ENCODE measurements at places on chromosomes 7 and 10. TPM values are rescaled to one million over a fixed set of nuclear protein-coding genes. Genes with fewer than 3 reads are reported as not detected.

GRCh38 chr10:117782276-117782675 lies 239.7 kb downstream of the EMX2 start:
- no peaks in the 10 kb centered on the region for H3K36me3 ChIP-seq
- no peak overlapping the region for H3K27ac ChIP-seq
- H3K4me1 ChIP-seq: no peaks in the 10 kb centered on the region

Gene TLX1
- total RNA-seq: 1.7 TPM

Gene TLL2
- total RNA-seq: 0.39 TPM

- no peaks in the 10 kb centered on the region for H3K27me3 ChIP-seq
- DNase-seq: no peak
- H3K4me1 ChIP-seq: peaks cover 14% of the 10 kb centered on the region
- H3K27ac ChIP-seq: no peak overlapping the region
Observed at GRCh38 chr10:68899186-68899745, 1.8 kb upstream of the DDX50 start.

GRCh38 chr10:132332433-132332754 lies 401 bp downstream of the LRRC27 start:
- no peaks in the 10 kb centered on the region for H3K27me3 ChIP-seq
- DNase-seq: no peak
- peaks cover 33% of the 10 kb centered on the region for H3K4me1 ChIP-seq
- H3K4me3 ChIP-seq: peak overlapping the region; percentile 87
- H3K36me3 ChIP-seq: no peaks in the 10 kb centered on the region
- peak overlapping the region; percentile 64 for H3K27ac ChIP-seq

Gene GBX1
- total RNA-seq: 2.9 TPM

- no peaks in the 10 kb centered on the region for H3K36me3 ChIP-seq
- H3K27me3 ChIP-seq: no peaks in the 10 kb centered on the region
- H3K4me3 ChIP-seq: no peak overlapping the region
Observed at GRCh38 chr10:129939416-129940275, 24.4 kb downstream of the EBF3 start.

- H3K4me1 ChIP-seq: peaks cover 4% of the 10 kb centered on the region
- no peak overlapping the region for H3K4me3 ChIP-seq
- H3K36me3 ChIP-seq: no peaks in the 10 kb centered on the region
- H3K27me3 ChIP-seq: no peaks in the 10 kb centered on the region
Observed at GRCh38 chr10:1029838-1030237, 4.2 kb upstream of the IDI2 start.

DNA sequence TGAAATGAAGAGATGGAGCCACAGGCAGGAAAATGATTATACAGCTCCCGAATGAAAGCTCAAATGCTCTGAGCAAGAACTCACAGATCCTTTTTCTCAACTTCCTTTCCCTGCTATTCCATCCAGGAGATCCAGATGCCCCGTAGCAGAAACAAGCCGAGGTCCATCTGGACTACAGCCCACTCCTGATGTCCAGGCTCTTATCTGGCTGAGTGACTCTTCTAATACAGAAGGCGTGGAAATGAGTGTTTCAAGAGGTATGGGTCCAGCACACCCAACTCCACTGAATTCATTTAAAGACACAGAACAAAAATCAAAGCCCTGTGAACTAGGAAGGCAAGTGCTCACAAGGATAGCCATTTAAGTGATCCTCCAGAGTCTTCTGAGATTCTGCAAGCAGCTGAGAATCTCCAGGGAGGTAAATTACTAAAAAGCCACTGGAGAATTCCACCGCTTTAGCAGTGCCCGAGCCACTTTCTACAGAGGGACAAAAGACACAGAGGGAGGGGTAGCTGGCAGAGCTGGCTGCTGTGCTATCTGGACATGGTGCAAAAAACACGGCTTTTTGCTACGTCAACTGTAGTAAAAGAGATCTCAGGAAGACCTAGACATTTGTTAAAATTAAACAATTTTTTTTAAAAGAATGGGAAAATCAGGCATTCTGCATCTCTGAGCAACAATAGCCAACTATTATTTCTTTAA lies 24.5 kb downstream of the FAM171A1 start:
- H3K4me3 ChIP-seq: no peak overlapping the region
- H3K27me3 ChIP-seq: no peaks in the 10 kb centered on the region
- DNase-seq: no peak

Gene AFAP1L2
- total RNA-seq: 6.9 TPM

Gene ANKRD7
- total RNA-seq: 503 TPM

Gene NME8
- total RNA-seq: 5.8 TPM

DNA sequence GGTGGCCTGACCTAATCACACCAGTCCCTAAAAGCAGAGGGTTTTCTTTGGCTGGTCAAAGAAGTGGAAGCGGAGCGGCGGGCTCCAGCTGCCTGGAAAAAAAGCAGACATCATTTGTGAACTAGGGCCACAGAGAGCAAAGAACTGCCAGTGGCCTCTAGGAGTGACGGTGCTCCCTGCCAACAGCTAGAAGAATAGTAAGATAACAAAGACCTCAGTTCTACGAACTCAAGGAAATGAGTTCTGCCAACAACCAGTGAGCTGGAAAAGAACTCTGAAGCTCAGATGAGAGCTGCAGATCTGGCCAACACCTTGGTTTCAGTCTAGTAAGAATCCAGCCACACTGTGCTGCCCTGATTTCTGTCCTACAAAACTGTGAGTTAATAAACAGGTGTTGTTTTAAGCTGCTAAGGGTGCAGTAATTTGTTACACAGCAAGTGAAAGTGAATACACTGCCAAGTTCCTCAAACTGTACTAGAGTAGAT lies 178.0 kb downstream of the SRPK2 start:
- no peak overlapping the region for H3K4me3 ChIP-seq
- no peaks in the 10 kb centered on the region for H3K27me3 ChIP-seq
- peak; percentile 62 for DNase-seq
- H3K27ac ChIP-seq: no peak overlapping the region
- peaks cover 13% of the 10 kb centered on the region for H3K4me1 ChIP-seq

- peaks cover 8% of the 10 kb centered on the region for H3K4me1 ChIP-seq
- peak overlapping the region; percentile 84 for H3K27ac ChIP-seq
- H3K4me3 ChIP-seq: peak overlapping the region; percentile 80
- H3K36me3 ChIP-seq: no peaks in the 10 kb centered on the region
- H3K27me3 ChIP-seq: no peaks in the 10 kb centered on the region
- peak; percentile 66 for DNase-seq
Observed at GRCh38 chr10:34813626-34814222, 1.4 kb downstream of the PARD3 start.

Gene SGCE
- 142 TPM for total RNA-seq

Gene WEE2
- total RNA-seq: 1.4 TPM

DNA sequence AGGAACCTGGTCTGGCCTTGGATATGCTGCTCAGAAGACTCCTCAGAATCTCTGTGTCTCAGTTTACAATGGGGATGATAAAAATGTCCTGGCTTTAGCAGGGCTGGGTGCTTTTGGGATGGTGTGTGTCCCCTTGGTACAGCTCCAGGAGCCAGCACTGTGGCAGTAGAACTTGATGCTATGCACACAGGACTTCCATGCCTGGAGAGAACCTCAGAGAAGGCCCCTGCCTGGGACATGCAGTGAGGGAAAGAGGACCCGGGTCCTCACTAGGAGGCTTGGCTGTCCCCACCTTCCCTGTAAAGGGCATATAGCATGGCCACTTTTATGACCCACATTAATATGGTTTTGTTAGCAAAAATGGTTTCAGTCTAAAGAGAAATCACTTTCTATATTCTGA lies 100.5 kb downstream of the GLRX3 start:
- H3K4me1 ChIP-seq: no peaks in the 10 kb centered on the region
- H3K27ac ChIP-seq: no peak overlapping the region
- H3K4me3 ChIP-seq: no peak overlapping the region
- H3K36me3 ChIP-seq: no peaks in the 10 kb centered on the region
- DNase-seq: no peak

Gene GCC1
- 35.6 TPM for total RNA-seq

Gene MYL7
- 1.7 TPM for total RNA-seq

Measured in testis (tissue), 5 donors.